ENCODE measurements at places on chromosomes 4 and X.

GRCh38 chr4:38409852-38410251, 254.1 kb upstream of the KLF3 start:
- DNase-seq, result no peak

DNA sequence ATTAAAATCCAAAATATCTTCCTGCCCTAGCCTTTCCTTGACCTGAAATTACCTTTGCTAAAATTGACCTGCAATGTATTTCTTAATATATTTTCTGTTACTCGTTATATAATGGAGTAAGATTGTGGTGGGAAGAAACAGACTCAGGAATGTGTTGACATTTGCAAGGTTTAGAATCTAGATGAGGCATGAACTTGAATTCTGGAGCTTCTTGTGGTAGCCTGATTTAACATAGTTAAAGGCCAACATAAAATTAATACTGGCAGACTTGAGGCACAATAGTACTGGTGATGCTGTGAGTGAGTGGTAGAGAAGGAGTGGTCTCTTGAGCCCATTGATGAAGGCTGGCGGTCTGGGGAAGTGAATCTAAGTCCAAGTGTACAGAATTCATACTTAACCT, 197.9 kb upstream of the SPRY1 start:
- DNase-seq, result no peak

- no peak for DNase-seq
Observed at GRCh38 chr4:159414305-159414704, 311.4 kb downstream of the RAPGEF2 start.

GRCh38 chr4:1309261-1310010, 19.7 kb downstream of the MAEA start:
- no peak for DNase-seq

DNA sequence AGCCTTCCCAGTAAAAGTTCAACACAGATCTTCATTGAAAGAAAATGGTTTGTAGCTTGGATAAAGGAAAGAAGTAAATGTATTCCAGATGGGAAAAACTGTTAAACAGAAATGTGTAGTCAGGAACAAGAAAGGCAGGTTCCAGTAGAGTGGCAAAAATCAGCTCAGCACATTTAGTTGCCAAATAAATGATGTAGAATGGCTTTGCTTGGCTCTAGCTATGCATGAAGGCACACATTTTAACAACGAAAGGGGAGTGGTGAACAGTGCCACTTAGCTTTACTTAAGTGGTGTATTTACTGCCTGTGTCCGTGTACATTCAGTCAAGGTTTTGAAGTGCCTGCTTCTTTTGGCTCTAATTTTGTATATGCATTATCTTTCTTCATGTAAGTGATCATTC, 644.5 kb upstream of the ATOH1 start:
- no peak for DNase-seq

DNA sequence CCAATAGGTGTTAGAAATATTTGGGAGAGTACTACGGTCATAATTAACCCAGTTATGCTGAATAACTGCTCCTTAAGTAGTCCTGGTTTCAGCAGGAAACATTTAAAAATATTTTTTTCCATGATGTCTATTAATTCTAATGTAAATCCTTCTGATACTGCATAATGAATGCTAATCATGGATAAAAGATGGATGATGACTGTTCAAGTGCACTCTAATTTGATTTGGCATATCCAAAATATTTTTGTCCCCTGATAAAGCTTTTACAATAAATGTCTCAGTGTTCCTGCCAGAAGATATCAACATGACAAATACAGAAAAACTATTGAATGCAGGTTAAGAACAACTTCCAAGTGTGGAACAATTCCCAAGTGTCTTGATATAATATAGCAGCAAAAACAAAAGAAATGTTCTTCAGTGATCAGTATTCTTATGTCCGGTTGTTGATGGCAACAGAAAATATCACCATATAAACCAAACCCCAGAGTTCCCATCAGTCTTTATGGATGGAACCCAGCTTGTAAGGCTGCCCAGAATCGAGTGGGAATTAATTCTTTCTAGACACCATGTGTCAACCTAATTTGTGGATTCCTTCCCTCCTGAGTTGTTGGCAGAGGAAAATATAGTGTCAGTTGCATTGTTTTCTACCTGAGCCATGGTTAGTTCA, 205.4 kb upstream of the GK2 start:
- DNase-seq, result no peak

GRCh38 chr4:75633846-75634245, 3.5 kb upstream of the CDKL2 start:
- no peak for DNase-seq

DNA sequence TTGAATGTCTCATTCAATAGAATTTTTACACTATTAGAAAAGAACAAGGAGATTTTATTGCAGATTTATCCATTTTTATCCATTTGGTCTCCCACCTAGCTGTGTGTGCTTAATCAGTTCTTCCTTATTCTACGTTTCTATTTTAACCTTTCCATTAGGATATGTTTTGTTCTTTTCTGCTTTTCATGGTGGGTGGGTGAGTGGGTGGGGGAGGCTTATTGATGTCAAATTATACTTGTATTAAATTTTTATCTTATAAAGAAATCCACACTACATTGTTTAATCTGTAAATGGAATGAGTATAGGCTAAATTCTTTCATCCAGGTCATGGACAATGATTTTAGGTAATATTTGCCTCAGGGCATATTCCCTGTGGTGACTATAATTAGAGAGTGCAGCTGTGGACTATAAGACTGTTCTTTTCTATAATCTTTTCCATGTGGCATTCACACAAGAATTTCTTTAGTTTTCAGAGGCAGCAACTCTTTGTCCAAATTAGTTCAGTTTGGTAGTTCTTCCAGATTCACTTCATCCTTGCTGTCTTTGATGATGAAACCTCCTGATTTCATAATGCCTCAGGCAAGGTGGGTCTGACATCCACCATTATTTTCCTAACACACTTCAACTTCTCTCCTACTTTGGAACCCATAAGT, 2451.8 kb downstream of the PCDH7 start:
- no peak for DNase-seq

GRCh38 chr4:117847849-117848248, 186.4 kb upstream of the NDST3 start:
- no peak for DNase-seq

GRCh38 chr4:85448906-85449890, 25.8 kb upstream of the ARHGAP24 start:
- no peak for DNase-seq

- DNase-seq, result no peak
Observed at GRCh38 chr4:4730249-4730648, 129.2 kb upstream of the MSX1 start.

DNA sequence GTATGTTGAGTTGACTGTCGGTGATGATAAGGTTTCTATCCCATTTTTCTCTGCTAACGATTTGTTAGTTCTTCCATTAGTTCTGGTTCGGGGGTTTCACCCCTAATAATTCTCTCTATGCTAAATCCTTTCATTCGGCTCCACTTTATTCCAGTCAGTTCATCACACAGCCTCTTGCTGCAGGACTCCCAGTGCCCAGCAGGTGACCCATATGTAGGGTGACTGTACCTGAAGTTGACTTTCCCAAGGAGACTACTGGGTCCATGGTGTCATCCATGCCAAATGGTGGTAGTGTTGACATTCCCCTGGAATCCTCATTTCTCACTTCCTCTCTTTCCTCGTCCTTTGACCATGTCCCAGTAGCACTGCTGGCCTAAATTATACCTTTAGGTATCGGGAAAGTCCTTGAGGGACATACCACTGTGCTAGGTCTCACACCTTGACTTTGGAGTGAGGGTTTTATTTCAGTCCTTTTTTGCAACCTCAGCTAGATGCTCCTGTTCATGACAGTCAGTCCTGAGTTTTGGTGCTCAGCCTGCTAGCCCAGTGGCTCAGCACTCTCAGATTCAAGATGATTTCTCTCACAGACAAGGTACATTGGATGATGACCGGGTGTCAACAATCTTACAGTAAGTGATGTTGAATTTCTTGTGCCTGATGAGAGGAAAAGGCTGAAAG, 105.1 kb upstream of the ARHGAP24 start:
- no peak for DNase-seq

Measured in Panc1 (cell line).